Adipocyte (in vitro differentiated cells): ENCODE measurements at places on chromosomes 7 and 10.

GRCh38 chr7:105656922-105657521 lies 75.7 kb upstream of the EFCAB10 start:
- peak; percentile 35 for DNase-seq

DNA sequence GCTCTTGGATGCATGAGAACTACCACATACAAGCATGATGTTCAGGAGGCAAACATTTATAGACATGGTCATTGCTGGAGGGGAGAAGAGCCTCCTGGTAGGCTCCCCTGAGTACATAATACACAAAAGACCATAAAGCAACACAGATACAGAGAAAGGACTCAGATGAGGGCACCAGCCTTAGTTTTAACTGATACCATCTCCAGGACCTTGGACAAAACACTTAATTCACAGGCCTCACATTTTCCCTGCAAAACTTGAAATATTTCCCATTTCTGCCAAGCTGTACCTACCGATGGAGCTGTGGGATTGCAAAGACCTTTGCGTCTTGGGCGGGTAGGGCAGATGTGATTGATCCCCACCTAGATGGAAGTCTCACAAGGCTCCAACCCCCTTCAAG lies 16.7 kb upstream of the ZNF488 start:
- DNase-seq: no peak

GRCh38 chr10:16843252-16843870 lies 26.1 kb upstream of the RSU1 start:
- DNase-seq: peak; percentile 98

DNA sequence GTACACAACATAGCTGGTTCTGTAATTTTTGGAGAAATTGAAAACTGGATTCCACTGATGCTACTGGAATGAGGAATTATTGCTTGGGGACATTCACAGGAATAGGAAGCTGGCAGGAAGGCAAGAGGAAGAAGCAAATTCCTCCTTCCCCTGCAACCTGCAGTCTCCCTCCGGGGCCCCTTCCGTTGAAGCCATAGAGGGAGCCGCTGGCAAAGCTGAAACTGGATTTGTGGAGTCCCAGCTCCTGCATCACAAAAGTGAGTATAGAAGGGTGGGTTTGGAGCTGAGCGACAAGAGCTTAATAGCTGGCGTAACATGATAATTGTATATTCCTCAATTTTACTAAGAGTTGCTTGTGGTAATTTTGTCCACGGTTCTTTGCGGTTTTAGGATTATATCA lies 190.8 kb downstream of the ADRA2A start:
- no peak for DNase-seq

GRCh38 chr7:120709972-120710320 lies 148.0 kb downstream of the TSPAN12 start:
- DNase-seq: no peak

GRCh38 chr7:7771452-7771851 lies 53.0 kb upstream of the RPA3 start:
- peak; percentile 34 for DNase-seq
